Right cardiac atrium (tissue), 5 donors: ENCODE measurements at places on chromosomes 12 and 14. TPM values are rescaled to one million over a fixed set of nuclear protein-coding genes. Genes with fewer than 3 reads are reported as not detected.

DNA sequence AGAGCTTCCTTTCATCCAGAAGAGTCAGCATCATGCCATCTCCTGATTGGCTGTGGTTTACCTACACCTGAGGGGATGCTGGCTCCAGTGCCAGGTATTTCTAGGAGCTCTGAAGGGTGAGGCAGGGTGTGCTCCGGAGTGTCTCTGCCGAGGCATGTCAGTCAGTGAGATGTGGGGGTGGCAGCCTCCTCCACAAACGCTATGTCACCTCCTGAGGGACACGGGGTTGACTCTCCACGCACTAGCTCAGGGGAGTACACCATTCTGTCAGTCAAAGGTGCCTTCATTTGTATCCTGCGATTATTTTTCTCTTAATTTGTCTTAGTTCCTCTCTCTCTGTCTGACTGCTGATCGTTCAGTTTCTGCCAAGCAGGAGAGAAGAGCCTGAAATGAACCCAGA lies 604.5 kb downstream of the VRK1 start:
- DNase-seq, result no peak

- no peak for DNase-seq
These were observed 108.2 kb upstream of the NAV3 start for GRCh38 chr12:77722536-77722935.

RPGRIP1 gene
- polyA plus RNA-seq, result 0.27 TPM

ZNF641 gene
- 4.0 TPM for polyA plus RNA-seq

GRCh38 chr14:103628221-103628683 lies 759 bp upstream of the KLC1 start:
- DNase-seq, result peak; percentile 87

CORO1C gene
- polyA plus RNA-seq, result 24.8 TPM

DNA sequence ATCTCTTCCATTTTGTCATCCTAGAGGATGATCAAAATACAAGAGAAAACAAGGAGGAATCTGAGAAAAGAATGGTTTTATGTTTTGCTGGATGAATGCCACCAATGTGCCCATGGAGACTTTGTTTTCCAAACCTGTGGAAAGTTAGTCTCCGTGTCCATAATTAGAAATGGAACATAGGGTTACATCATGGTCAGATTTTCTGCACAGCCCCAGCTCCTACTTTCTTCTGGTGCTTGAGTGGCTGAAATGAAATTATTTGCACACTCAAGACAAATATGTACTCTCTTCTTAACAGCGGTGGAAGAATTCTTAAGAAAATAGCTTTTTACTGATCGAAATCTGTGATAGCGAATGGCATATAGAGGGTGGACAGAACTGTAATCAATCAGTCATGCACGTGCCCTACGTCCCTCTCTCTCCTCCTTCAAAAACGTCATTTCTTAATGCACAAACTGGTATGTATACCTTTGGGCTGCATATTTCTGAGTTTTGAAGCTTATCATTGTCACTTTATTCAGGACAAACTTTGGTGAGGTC lies 825.2 kb downstream of the AACS start:
- DNase-seq, result no peak

FZD10 gene
- polyA plus RNA-seq, result 0.14 TPM

DNA sequence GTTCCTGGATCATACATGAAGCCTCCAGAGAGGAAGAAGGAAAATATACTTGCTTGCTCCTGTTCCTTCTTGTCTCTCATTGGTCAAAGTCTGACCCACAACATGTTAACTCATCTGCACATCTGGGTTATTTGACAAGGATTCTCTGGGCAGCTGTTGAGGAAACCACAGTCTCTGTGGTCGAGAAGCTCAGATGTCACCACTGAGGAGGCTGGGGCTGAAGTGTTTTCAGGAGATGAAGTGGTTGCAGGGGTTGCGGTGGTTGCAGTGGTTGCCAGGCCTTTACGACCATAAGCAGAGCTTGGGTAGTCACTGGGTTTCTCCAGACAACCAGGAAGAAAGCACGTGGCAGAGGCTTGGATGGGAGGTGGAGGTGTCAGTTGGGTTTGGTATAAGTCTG lies 265.0 kb upstream of the LRIG3 start:
- DNase-seq, result no peak

DNA sequence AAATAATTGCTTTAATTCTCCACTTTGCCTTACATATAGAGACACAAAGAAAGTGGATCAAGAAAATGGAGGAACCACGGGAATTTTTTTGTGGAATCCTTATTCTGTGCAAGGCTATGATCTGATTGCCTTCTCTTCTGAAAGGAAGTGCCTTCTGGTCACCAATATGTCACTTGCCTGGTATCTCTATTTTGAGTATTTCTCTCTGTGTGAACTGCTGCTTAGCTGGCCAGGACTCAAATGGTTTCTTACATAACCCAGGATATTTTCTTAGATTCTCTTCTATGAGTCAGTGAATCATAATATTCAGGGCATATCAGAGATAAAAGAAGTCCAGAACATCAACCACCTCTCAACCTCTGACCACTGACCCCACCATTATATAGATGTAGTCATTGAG lies 156.1 kb downstream of the DIO2 start:
- DNase-seq, result no peak

DNA sequence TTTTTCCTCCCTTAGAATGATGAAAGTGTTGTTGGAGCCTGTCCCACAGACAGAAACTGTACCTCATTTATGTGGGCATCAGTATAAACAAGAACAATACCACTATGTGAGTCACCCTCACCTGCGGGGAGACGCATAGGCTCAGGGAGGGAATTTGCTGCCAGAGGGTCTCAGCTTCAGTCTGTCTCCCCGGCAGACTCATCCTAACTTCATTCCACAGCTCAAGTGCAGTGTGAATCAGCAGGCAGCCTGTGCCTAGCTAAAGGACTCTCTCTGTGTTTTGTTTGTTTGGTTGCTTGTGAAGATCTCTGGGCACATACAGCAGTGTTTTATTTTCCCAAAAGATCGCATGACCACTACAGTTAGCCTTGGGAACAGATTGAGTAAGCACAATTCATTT lies 98.9 kb downstream of the PRKCH start:
- no peak for DNase-seq

GRCh38 chr14:103084021-103084919 lies at the start of gene LBHD2:
Gene LBHD2 (plus strand): TSS chr14:103084210. CDS start chr14:103086013, 1,803 bp downstream.
- peak; percentile 59 for DNase-seq

DNA sequence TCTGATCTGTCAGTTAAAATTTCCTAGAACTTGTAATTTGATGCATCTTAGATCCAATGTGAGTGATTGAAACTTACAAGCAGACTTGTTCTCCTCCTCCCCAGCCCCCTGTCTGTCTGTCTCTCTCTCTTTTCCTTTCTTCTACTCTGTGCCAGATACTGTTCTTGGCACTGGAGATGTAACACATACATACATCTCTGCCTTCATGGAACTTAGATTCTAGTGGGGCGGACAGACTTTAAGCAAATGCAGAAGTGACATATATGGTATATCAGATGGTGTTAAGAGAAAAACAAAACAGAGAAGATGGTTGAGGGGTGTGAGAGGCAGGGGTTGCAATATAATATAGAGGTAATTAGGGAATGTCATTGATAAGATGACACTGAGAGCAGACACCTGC lies 6.6 kb downstream of the CHST11 start:
- no peak for DNase-seq

DNA sequence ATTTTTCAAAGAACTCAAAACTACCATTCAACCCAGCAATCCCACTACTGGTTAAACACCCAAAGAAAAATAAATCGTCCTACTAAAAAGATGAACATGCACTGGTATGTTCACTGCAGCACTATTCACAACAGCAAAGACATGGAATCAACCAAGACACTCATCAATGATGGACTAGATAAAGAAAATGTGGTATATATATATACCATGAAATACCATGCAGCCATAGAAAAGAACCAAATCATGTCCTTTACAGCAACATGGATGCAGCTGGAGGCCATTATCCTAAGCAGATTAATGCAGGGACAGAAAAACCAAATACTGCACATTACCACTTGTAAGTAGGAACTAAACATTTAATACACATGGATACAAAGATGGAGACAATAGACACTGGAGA lies 3.8 kb upstream of the ANO6 start:
- no peak for DNase-seq

DNA sequence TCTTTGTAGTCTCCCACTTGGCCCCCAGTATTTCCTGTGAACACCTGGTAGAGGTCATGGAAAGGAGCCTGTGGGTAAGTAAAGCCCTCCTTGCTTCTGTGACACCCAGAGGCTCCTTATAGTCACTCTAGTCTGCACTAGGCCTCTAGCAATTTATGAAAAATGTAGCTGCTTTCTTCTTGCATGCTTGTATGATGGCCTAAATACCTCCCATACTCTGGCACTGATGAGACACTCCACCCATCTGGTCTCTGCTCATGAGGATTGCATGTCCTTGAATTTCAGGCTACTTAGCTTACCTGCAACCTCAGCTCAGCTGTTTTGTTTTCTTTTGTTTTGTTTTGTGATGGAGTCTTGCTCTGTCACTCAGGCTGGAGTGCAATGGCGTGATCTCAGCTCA lies 4.6 kb upstream of the A2ML1 start:
- DNase-seq, result no peak

DNA sequence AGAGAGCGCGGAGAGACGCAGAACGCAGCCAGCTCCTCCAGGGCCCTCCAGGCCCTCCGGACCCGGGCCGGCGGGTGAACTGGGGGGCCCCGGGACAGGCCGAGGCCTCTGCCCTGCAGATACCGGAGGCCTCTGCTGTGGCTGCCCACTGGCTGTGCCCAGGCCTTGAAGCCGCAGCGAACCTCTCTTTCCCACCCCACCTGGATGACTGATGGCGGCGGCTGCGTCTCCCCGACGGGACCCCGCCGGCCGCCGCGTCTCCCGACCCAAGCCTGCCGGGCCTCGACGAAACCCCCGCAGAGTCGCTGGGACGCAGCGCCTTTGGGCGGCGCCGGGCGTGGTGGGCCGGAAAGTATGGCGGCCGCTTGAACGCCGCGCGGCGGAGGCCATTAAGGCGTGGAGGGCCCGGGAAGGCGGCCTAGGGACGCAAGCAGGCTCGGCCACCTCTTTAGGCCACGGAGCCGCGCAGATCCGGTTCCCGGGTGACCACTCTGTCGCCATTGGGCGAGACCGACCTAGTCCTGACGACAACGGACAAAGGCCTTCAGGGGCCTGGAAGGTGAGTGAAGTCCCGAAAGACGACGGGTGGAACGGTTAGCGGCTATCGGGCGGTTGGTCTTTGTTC lies 8.4 kb upstream of the ERGIC2 start:
- peak; percentile 44 for DNase-seq

DNA sequence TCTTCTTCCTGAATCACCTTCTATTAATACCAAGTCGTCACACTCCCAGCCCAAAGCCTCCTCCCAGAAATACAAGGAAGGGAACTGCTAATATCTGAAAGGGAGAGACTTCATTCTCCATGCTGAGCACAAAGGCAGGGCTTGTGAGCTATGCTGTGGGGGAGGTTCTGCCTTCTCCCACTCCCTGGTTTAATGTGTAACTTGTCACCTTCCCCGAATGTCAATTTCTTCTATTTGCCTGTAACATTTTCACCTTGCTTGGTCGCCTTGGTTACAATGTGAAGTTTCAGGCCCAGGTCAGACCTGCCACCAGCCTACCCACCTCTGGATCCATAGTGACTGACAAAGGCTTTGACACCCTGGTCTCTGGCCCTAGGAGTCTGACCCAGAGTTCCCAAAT lies 82.0 kb upstream of the ESRRB start:
- no peak for DNase-seq

ARL1 gene
- polyA plus RNA-seq, result 45.7 TPM

GRCh38 chr14:99672506-99673304 lies 11.4 kb upstream of the CYP46A1 start:
- no peak for DNase-seq

PYGL gene
- polyA plus RNA-seq, result 9.7 TPM

SLC7A8 gene
- polyA plus RNA-seq, result 7.8 TPM

TAS2R31 gene
- polyA plus RNA-seq, result 0.54 TPM

DNA sequence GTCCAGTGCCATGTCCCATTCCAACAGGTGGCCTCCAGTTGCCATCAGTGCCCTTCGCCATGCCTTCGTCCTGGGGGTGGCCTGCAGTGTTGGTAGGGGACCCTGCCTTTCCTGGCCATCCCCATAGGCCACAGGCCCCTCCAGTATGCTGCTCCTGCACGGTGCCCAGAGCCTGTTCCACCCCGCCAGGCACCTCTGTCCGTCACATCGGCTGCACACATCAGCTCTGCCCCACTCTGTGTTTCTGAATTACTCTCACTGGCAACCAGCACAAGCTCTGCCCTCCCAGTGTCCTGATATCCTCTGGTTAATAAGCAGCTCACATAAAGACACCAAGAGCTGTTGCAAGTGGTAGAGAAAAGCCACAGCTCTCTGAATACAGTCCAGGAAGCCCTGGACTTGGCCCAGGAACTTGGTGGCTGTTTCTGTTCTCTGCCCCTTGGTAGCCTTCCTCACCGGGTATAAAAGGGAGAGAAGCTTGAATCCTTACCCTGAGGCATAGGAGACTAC lies 31.3 kb upstream of the ATP2A2 start:
- peak; percentile 65 for DNase-seq

DNA sequence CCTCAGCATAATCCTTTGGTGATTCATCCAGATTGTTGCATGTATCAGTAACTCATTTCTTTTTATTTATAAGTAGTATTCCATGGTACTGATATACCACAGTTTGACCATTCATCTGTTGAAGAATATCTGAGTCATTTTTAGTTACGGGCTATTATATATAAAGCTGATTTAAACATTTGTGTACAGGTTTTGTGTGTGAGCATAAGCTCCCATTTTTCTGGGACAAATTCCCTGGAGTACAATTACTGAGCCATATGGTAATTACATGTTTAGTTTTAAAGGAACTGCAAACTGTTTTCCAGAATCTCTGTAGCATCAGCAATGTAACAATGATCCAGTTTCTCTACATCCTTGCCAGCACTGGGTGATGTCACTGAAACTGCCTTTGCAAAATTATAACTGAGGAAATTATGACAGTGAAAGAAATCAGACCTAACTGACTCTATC lies 236.2 kb upstream of the KRR1 start:
- DNase-seq, result no peak

EIF2S3B gene
- 0.70 TPM for polyA plus RNA-seq

DNA sequence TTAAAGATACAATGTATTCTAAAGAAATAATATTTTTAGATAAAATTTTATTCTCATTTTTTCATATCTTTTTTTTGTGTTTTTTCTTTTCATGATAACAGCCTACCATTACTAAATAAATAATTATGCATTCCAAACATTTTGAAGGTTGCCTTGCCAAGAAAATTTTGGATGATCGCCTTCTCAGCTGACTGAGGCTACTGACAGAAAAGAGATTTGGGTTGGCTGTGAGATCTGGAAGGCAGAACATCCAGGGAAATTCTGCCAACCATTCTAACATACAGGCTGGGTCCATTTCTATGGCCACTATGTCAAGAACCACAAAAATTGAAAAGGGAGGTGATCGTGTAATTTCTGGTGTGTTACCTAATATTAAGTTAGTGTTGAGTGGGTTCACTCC lies 48.1 kb downstream of the GALNT8 start:
- DNase-seq, result no peak

- DNase-seq, result no peak
These were observed 79.3 kb downstream of the NTF3 start for GRCh38 chr12:5511256-5511643.

GRCh38 chr12:15599266-15600037 lies 189.7 kb downstream of the EPS8 start:
- no peak for DNase-seq

CCDC175 gene
- not detected for polyA plus RNA-seq

- DNase-seq, result no peak
These were observed 7.6 kb downstream of the SLC38A2 start for GRCh38 chr12:46364777-46365580.
